ENCODE measurements at places on chromosomes 6 and 20. TPM values are rescaled to one million over a fixed set of nuclear protein-coding genes. Genes with fewer than 3 reads are reported as not detected.
A peak's percentile ranks its signal among the peaks of the same experiment; 100 is the strongest.

The PGC gene
- 0.03 TPM for polyA plus RNA-seq

DNA sequence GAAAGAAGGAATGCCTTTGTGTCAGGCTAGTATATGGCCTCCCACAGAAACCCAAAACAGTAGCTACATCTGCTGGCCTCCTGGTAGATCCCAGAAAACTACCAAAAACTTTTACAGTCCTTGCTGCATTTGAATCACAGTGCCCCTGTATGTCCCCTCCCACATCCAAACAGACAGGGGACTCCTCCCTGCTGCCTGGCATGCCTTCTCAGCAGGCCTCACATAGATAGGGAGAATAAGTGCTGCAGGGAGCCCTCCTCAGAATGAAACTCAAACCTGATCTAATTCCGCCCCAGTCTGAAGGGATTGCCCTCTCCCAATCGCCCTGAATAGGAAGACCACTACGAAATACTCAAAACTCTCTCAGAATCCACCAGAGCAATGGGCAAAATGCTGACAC, 14.1 kb upstream of the DEFB116 start:
- no peak for DNase-seq

- DNase-seq: no peak
These were observed 71.0 kb downstream of the TRAM2 start for GRCh38 chr6:52505726-52506409.

The POU5F1 gene
- polyA plus RNA-seq: 8.7 TPM

The OXT gene
- polyA plus RNA-seq: 36.2 TPM

DNA sequence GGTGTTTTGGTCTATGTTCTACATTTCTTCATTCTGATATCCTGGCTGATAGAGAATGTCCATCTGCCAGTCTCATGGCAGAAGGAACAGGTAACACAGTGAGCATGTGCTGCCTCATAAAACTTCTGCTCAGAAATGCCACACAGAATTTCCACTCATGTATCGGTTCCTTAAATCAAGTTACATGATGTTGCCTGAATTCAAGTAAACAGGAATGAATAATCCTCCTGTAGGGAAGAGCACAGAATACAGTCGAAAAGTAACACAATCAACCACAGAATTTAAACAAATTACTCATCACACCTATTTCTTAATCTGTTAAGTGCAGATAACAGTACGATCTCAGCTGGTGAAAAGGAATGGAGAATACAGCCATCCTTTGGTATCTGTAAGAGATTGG, 74.7 kb downstream of the FAM217A start:
- no peak for DNase-seq

The TNXB gene
- 1.8 TPM for polyA plus RNA-seq

GRCh38 chr6:38493931-38494547, 145.7 kb downstream of the BTBD9 start:
- peak; percentile 85 for DNase-seq

- DNase-seq: no peak
These were observed 42.0 kb upstream of the SLC9A8 start for GRCh38 chr20:49770634-49771033.

DNA sequence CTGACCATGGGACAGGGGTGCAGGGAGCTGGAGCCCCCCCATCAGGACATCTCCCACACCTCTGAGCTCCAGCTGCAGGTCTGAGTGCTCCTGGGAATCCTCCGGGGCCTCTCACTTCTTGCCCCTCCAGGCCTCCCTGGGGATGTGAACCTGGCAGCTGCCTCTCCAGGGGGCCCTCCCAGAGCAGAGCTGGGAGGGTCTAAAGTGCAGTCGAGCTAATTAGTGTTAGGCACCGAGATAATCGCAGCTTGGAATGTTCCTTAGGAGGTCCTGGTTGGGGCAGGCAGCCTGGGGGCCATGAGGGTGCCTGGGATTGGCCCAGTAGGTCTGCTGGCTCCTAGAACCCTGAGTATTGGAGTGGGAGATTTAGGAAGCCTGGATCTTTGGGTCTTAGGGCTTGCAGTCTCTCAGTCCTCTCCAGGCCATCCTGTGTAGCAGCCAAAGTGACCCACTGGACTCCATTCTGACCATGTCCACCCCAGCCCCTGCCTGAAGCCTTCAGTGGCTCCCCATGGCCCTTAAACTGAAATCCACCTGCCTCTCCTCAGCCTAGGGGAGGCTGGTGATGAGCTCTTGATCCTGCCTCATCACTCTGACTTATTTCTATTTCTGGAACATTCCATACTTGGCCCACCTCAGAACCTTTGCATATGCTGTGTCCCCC, 26.0 kb downstream of the CEBPB start:
- DNase-seq: peak; percentile 94

- no peak for DNase-seq
These were observed 190.9 kb downstream of the OTOR start for GRCh38 chr20:16939051-16939450.

GRCh38 chr6:250676-251075, 41.6 kb upstream of the DUSP22 start:
- DNase-seq: no peak

DNA sequence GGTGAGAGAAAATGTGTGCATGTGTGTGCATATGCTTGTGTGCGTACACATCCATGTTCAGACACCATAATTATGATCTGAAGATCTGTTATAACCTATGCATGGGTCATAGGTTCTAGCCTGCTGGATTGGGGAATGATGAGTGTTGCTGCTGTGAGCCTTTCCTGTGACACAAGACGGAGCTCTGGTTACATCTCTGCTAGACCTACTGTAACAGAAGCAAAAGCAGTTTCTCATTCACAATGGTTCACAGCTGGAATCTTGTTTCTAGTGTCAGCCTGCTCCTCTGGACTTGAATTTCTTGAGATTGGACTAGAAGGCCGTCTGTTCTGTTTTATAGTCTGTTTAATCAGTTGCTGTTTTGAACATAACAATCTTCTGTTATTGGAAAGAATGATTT, 40.1 kb downstream of the DEFB114 start:
- DNase-seq: no peak

DNA sequence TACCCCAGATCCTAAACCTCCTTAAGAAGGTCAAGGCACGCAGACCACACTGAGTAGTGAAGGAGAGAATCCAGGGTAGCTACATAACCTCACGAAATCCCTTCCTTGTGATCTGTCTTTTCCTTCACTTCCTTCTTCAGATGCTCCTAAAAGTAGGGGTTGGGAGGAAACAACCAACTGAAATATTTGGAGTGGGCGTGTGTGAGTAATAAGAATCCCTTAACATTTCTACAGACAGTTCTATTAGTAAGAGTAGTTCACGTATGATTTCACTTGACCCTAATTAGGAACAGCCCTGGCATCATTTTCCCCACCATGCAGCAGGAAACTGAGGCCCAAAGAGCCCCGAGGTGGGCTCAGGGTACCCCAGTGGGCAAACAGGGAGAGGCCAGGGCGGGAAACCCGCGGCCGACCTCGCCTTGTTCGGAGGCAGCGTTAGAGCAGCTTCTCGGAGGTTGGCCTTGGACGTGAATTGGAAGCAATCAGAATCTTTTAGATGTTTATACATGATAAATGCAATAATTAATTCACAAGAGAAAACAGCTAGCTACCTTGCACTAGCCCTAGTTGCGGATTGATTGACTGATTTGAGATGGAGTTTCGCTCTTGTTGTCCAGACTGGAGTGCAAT, 859 bp upstream of the RAE1 start:
- no peak for DNase-seq
